ENCODE measurements at places on chromosomes 7 and 10.

DNA sequence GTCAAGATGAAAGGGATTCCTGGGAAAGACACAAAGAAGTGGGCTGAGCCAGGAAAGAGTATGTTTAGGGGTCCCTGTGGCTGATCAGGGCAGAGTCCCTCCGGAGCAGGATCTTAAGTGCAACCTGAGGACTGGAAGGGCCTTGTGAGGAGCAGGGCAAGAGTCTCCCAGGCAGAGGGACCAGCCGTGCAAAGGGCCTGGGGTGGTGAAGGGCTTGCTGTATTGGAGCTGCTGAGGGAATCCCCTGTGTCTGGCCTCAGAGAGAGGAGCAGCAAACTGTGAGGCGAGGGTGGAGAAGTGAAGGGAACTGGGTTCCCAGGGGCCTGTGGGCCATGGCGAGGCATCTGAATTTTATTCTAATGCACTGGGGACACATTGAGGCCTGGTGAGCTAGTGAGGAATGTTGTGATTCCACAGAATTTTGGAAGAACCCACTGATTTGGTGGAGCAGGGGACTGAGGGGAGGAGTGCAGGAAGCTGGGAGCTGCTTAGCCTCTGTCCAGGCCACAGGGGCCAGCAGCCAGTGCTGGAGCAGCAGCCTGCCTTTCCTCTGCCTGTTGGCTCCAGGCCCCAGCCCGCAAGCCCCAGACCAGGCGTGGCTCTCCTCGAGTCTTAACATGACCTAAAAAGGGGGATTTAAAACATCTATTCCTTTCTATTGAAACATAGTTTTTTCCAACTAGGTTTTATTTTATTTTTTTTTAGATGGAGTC, 138.4 kb upstream of the IGFBP3 start:
- no peak for DNase-seq

DNA sequence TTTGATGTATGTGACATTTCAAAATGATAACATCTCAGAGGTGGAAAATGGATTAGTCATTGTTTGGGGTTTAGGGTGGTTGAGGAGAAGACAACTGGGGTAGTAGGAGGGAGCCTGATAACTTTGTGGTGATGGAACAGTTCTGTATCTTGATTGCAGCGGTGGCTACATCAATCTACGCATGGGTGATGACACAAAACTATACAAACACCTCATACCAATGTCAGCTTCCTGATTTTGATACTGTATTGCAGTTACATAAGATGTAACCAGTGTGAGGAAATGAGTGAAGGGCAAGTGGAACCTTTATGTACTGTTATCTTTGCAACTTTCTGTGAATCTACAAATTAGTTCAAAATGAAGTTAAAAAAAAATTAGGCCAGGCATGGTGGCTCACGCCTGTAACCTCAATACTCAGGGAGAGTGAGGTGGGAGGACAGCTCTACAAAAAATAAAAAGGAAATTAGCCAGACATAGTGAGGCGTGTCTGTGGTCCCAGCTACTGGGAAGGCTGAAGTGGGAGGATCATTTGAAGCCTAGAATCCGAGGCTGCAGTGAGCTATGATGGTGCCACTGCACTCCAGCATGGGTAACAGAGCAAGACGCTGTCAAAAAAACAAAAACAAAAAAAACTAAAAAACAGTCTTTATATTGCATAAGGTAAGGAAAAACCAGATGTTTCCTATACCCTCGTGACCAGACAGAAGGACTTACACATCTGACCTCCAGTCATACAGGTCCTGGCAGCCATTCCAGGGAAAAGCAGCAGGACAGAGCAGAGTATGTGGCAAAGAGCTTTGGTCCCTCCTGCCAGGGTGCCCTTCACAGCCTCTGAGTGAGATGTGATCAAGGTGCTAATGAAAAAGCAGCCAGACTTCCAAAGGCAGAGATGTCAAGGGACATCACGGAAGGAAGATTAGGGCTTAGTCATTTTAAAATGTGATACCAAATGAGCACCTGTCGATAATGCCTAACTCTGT, 50.8 kb downstream of the CYTH3 start:
- peak; percentile 62 for DNase-seq

- no peak for DNase-seq
These were observed 63.8 kb upstream of the FAM204A start for GRCh38 chr10:118405928-118406327.

DNA sequence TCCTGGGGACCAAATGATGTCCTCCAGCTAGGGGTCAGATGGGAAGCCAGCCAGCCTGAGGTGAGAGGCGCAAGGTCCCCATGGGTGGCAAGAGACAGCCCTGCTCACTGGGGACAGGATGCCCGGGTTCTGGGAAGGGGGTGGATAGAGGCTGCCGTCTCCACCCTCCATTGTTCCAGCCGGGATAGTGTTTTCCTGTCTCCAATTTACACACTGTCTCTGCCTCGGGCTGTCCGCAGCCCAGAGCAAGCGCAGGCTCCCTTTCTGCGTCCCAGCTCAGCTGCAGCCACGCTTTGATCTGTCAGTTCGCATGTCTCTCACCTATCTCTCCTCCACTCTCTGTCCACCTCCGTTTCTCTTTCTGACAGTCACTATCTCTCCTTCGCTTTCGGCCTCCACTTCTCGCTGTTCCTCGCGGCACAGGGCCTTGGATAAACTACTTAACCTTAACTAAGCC, 2.1 kb downstream of the EPHB4 start:
- no peak for DNase-seq

DNA sequence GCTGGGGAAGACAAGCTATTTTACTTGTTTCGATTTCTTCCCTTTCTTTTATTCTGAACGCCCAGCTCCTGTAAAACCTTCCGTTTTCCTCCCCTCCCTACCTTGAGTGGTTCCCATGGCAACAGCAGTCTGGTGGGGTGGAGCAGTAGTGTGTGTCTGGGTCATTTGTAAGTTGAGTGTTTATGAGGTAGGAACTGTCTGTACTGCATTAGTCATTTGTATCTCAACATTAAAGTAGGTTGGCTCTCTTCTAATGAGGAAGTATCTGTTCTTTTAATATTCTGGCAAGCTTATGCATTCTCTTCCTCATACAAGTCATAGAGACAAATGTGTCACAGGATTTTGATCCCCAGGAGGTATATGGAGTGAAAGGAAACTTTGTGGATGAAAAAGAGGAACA, 85.3 kb upstream of the CCDC6 start:
- no peak for DNase-seq
